ENCODE measurements at places on chromosomes 6 and 20.

- no peak for DNase-seq
These were observed 548 bp downstream of the PERP start for GRCh38 chr6:138106665-138107077.

GRCh38 chr6:15296735-15297134, 50.9 kb downstream of the JARID2 start:
- DNase-seq, result no peak

GRCh38 chr20:40489886-40490285, 199.2 kb downstream of the MAFB start:
- DNase-seq, result no peak

GRCh38 chr6:56511591-56511990, 131.1 kb downstream of the DST start:
- no peak for DNase-seq

- no peak for DNase-seq
These were observed 1.4 kb upstream of the FAM83C start for GRCh38 chr20:35293303-35294292.

DNA sequence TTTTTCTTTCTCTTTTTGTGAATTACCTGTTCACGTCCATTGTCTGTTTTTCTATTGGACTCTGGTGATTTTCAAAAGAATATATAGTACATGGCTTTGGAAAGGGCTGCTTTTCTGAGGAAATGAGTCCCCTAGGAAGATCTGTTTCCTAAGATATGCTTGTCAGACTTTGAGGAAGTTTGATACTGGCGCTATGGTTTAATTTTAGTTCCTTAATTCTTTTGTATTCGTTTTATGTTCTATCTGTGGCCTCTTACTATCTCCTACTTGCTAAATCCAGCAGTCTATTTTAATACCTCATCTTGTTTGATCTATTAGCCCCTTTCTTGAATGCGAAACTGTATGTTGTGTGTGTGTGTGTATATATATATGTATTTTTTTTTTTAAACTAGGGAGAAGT, 101.9 kb downstream of the LIN28B start:
- DNase-seq, result no peak

GRCh38 chr6:167394820-167395219, 69.9 kb downstream of the TTLL2 start:
- DNase-seq, result no peak

DNA sequence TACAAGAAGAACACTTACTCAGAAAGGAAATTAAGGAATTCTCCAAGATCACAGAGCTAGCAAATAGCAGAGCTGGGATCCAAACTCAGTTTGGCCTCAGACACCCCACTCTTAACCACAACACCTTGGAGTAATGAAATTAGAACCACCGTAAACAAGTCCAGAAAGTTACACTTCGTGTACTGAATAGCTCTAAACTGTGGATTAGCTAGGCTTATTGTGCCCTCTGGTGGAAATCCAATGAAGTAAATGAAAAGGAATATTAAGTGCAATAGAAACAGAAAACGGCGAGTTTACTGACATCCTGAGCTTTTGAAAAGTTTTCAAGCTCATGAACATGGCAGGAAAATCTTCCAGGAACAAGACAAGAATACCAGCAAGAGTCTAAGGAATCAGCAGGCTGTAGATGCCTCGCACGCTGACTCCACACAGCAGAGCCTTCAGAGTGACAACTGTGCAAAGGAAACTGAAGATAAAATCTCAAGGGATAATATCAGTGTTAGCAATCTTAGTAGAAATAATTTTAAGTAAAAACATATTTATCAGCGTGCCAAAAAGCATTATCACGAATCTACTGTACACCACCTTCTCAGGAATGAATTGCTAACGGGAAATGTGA, 34.6 kb downstream of the FBXO5 start:
- peak; percentile 56 for DNase-seq

- no peak for DNase-seq
These were observed 53.0 kb upstream of the CST7 start for GRCh38 chr20:24895898-24896658.

DNA sequence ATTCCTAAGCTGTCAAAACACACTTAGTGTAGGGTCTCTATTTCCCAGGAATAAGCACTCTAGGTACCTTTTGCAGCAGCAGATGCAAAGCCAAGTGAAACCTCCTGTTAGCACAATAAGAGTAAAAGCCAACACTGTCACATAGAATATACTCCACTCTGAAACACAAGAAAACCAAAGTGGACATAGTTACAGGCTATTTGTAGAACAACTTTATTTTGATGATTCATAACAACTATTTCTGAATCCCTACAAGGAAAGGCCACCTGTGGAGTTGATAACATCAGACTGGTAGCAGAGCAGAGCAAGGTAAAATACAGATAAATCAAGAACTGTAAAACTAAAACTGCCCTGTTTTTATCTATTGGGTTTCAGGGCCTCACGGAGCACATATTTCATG, 59.7 kb downstream of the ALDH5A1 start:
- DNase-seq, result no peak

- peak; percentile 57 for DNase-seq
These were observed 102.0 kb downstream of the POPDC3 start for GRCh38 chr6:105077596-105078385.

DNA sequence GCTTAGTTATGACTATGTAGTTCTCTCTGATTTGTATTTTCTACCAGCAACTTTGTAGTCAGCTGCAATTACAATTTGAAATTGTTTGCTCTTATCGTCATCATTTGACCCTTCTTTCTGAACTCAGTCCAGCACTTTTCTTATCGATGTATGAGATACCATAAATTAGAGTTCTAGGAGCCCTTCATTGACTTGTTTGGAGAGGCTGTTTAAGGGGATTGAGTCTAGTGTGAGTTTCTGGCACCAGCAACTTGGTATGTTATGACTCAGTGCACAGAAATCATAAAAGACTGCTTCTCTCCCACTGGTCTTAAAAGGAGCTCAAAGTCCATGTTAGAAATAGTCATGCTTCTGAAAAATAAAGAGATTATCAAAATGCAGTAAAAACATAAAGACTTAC, 190.3 kb downstream of the TENT5A start:
- peak; percentile 20 for DNase-seq

DNA sequence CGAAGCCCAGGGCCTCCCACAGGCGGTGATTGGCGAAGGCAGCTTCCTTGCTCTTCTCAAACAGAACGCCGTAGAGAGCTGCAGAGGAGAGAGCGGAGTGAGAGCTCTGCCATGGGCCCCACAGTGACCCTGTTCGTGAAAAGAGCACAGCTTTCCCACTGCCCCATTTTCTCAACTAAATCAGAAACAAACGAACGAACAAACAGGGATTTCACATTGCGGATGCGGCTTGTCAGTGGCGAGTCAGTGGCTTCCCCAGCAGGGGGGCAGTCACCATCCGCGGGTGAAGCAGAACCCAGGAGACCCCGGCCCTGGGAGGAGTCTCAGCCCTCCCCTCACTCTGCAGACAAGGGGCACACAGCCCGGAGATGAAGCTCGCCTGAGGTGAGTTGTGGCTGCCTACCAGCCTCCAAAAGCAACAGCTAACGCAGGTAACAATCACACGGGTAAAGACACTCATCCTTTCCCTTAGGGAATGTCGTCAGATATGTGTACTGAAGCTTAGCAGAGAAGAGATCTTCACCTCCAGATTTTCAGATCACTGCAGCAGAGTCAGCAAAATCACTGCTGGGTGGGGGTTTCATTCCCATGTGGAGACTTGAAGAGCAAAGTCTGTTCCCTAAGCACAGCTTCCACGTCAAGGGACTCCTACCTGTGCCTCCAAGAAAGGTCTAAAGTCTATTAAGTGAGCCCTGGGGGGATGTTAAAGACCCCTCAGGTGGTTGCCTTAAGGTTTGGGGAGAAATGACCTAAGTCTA, 51.2 kb upstream of the GPR31 start:
- no peak for DNase-seq

GRCh38 chr6:14443629-14444268, 326.2 kb downstream of the CD83 start:
- DNase-seq, result no peak
